ENCODE measurements at places on chromosomes 1 and 21.
A peak's percentile ranks its signal among the peaks of the same experiment; 100 is the strongest.

DNA sequence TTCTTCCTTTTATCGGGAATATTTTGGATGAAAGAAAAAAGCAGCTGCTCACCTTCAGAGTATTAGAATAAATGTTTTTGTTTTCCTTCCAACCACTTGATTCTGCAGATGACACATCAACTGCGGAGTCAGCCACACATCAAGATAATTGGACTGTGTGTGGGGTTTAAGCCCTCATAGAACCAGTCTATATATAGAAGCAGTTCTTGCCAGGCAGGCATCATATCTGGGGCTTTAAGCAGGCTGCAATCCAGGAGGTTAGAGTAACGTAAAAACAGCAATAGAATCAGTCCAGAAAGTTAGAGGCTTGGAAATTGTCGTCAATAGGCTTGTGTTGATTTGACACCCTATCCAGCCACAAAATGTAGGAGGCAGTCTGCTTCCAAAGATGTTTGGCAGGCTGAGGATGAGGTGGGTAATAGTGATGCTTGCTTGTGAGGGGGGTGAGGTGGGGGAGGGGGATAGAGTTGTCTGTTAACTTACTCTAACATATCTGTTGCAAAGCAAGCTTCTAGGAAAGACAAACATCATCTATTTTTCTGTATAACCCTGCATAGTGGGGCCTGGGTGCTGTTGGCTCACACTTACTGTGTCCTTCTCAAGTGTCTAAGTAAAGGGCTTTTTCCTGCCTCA lies 64.8 kb downstream of the PEX14 start:
- no peak for DNase-seq

DNA sequence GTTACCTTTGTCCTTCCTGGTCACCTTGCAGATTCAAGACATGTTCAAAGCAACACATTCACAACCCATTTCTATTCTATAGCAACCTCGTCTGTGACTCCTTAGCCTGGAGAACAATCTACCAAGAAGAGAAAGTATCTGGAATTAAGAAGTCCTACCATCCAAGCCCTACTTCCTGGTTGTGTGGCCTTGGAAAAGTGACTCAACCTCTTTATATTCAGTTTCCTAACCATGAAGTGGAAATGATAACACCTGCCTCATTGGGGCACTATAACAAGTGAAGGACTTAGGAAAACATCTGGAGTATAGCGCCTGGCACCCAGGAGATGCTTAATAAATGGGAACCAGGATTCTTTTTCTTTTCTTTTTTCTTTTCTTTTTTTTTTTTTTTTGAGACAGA lies 36.5 kb upstream of the SRRM1 start:
- DNase-seq = no peak

GRCh38 chr21:43975469-43976098 lies 36.5 kb upstream of the TRAPPC10 start:
- DNase-seq = peak; percentile 66

DNA sequence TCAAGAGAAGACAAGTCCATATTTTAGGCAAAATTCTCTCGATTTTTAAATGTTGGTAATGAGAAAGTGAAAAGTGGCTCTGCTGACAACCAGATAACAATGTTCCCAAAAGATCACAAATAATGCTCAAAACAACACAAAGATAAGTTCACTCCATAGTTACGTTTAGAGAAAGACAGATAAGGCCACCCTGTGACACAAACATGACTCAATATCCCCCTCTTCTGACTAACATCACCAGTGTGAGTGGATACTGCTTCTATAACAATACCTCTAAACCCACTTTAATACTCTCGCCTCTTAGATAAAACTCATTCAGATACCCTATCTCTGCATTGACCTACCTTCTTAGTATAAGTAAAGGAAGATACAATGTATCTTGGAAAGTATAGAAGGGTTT lies 51.2 kb upstream of the RGS7 start:
- DNase-seq = no peak

DNA sequence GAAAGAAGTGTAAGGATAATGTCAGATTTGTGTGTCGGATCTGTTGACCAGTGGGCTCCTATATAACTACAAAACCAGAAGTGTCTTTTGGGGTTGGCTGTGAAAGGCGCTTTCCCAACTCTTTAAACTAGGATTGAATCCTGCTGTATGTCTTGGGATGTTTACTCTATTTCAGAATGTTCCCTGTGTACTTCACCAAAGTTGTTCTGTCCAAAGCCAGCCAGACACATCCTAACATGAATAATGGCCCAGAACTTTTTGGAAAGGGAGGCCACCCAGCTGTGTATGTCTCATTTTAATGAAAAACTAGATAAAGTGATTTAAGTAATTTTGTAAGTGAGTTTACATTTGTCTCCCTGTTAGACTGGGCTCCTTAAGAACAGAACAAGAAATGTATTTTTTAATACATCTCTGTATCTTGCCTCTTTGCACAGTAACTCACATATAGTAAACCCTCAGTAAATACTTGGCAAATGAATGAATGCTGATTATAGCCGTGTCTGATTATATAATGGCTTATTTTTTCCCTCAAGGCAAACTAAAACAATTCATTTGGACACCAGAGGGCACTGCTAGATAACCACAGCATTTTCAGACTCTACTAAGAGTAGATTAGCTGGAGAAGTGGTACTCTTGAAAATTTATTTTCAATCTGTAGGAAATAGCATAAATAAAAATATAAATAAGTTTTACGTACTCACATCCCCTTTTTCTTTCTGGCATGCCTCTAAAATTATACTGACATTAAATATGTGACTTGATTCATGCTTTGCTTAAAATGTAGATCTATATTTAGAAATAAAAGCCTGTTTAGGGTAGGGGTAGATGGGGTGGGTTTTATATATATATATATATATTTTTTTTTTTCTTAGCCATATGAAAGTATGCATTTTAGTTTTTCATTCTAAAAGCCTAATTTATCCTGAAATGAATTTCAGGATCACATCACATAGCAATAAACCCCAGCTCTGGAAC lies 23.8 kb downstream of the TSEN15 start:
- no peak for DNase-seq

GRCh38 chr21:34818662-34819158 lies 149.9 kb downstream of the CLIC6 start:
- DNase-seq = no peak

DNA sequence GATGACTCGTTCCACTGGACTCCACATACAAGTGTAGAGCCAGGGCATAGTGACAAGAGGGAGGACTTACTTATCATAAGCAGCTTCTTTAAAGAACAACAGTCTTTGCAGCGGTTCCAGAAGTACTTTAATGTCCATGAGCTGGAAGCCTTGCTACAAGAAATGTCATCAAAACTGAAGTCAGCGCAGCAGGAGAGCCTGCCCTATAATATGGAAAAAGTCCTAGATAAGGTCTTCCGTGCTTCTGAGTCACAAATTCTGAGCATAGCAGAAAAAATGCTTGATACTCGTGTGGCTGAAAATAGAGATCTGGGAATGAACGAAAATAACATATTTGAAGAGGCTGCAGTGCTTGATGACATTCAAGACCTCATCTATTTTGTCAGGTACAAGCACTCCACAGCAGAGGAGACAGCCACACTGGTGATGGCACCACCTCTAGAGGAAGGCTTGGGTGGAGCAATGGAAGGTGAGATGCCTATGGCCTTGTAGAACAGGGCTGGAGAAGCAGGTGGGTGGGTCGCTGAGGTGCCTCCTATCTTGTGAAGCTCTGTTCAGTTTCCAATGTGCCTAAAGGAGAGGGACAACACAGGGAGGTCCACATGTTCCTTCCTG lies 12.1 kb downstream of the MIA3 start:
- no peak for DNase-seq

- DNase-seq = no peak
Measured at GRCh38 chr1:121483961-121484424, 299.2 kb downstream of the SRGAP2C start.

GRCh38 chr1:223765036-223765718 lies 52.8 kb downstream of the CAPN2 start:
- no peak for DNase-seq

DNA sequence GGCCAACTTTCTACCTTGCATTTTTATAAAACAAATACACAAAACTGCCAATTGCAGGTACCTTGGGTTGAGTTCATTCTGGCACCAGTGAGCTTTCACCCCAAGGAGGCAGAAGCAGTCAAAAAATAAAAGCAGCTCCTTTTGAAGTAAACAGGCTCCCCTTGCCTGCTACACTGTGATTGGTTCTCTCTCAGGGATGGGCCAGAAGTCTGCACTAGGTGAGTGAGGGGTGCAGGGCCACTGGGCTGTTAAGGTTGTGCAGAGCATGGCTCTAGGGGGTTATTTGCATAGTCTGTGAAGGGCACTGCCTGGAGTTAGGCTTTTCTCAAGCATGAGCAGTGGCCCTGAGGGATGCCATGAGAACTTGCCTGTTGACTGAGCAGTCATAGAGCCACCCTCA lies 39.1 kb downstream of the AKNAD1 start:
- DNase-seq = no peak

GRCh38 chr1:12469493-12469892 lies 148.5 kb downstream of the DHRS3 start:
- no peak for DNase-seq

DNA sequence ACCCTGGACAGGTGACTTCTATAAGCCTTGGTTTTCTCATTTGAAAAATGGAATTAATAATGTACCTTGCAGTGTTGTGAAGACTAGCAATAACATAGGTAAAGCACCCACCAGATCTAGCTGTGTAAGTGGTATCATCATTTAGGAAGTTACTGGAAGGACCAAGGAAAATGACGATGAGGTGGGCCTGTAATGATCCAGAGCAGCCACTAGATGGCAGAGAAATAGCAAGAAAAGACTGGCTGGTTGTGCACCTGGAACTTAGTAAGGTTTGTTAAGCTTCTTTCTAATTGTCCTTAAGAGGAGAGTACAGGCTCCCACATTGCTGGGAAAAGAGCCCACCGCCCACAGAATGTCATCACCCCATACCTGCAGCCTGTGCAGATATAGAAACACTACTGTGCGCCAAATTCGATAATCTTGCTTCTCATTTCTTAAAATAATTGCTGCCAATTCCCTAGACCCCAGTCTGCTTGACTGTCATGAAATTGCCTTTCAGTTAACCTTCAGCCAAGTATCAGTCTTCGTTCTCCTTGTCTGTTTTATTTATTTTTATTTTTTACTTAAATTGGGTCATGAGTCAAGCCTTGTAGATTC lies 37.2 kb downstream of the WNT4 start:
- no peak for DNase-seq

DNA sequence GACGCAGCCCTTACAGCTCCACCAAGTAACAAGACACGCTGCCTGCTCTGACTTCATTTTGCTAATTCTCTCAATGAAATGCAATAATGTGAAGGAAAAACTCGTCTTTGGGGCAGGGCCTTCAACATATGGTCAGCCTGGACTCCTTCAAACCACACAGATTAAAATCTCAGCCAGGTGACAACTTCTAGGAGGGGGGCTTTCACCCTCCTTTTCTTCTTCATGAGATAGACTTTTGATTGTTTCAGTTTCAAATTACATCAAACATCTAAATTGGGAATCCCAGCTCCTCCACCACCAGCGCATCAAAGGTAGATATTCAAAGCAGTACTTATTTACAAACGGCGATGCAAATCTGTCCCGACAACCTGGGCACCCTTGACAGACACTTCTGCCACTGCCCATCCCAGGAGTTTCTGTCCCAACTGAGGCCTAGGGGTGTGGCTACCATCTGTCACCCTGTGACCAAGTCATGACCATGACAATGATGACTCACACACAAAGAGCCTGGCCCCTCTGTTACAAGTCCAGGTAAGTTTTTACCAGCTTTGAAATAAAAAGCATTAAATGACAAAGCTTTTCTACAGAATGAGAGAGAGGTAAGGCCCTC lies 29.7 kb downstream of the SSBP3 start:
- DNase-seq = no peak

DNA sequence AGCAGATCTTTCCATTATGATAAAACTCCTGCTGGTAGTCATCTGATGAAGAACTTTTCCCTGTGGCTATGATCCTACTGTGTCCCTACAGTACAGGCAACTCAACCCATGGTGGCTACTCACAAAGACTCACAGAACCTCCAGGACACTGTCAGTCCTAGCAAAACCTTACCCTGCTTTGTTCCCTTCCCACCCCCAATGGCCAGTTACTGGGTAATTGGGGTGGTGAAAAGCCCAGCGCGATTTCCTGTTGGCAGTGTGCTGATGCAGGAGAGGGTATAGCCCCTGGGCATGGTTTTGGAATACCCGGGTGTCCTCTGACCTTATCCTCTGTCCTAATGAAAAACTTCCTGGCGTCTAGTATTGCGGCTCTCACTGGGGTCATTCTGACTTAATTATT lies 533 bp upstream of the RGL1 start:
- no peak for DNase-seq

- no peak for DNase-seq
Measured at GRCh38 chr1:14778541-14778897, 180.0 kb downstream of the KAZN start.

- no peak for DNase-seq
Measured at GRCh38 chr1:231070758-231071444, 30.8 kb upstream of the FAM89A start.

DNA sequence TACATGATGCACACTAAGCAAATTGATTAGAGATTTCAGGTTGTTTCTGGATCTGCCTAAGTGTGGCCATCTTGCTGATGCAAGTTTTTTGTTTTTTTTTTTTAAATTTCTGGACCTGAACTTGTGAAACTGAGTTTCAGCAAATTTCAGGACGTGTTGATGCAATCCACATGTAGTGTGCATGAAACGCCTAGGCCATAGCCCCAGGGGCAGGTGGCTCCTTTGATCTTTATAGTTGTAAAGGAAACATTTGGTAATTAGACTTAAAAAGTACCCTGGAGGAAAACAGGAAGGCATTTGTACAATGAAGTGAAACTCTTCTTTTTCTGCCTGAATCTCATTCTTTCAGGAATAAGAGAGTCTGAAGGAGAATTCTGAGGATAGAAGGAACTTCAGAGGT lies 162.2 kb upstream of the LHX8 start:
- DNase-seq = no peak

- DNase-seq = no peak
Measured at GRCh38 chr1:109802901-109803561, 39.3 kb upstream of the EPS8L3 start.

DNA sequence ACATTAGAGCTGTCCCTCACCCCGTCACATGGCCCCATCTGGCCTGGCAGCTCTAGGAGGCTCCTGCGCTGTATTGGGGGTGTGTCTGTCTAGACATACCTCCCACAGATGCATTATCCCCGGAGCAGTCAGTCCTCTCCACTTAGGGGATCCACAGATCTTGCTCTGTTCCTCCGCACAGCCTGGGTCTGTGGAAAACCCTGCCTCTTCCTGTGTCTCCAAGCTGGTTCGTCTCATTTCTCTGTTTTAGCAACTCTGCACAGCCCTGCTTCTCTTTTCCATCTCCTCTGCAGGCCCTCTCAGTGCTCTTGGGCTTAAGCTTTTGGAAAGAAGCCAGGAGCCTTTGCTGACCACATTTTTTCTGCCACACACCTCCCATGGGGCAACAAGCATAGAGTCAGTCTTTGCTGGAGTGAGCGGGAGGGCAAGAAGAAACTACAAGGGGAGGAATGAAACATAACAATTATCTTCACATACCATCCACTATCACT lies 241.5 kb downstream of the FOXD2 start:
- no peak for DNase-seq

Measured in stimulated activated CD4-positive, alpha-beta T cell treated with anti-CD3 and anti-CD28 coated beads, Interleukin-1b, Interleukin-23, amount 100 ng/mL, for 1 hour (primary cell).